ENCODE measurements at places on chromosomes 6 and 20.

DNA sequence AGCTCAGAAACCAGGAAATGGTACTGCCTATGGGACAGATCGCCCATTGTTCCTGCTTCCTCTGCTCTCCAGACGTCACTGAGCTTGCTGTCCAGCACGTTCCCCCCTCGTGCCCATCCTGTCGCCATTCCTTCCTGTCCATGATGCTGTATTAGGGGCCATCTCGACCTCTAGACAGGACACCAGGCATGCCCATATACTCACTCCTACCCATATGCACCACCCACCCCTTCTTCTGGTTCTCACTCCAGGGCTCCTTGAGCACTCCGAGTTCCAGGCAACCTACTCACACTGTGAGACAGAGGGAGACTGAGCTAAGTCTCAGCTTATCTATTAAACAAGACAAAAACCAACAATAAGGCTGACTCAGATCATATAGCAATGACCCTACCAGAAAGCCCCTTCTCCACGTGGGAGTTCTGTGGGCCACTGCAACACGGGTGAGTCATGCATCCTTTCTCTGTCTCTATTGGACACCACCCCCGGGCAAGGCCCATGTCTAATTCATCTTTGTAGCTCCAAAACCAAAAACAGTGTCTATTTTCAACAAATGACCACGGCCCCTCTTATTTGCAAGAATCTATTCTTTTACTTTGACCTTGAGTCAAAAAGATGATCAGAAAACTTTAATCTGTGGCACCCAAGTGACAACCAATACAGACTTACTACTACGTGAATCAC, 65.7 kb downstream of the PSMG4 start:
- DNase-seq = peak; percentile 47

DNA sequence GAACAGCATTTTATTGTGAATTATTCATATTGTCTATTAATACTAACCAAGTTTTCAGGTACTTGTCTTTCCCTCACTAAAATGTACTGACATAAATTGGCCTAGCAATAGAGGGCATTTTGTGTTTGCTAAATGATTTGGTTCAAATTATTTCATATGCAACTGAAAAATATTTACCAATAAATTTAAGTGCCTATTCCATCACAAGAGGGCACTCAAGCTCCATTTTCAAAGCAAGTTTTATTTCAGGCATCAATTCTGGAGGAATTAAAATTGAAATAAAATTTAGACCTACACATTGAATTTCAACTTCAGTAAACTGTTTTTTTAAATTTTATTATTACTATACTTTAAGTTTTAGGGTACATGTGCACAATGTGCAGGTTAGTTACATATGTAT, 114.3 kb upstream of the SYNCRIP start:
- no peak for DNase-seq

GRCh38 chr6:37106982-37107491, 62.9 kb upstream of the PIM1 start:
- no peak for DNase-seq

DNA sequence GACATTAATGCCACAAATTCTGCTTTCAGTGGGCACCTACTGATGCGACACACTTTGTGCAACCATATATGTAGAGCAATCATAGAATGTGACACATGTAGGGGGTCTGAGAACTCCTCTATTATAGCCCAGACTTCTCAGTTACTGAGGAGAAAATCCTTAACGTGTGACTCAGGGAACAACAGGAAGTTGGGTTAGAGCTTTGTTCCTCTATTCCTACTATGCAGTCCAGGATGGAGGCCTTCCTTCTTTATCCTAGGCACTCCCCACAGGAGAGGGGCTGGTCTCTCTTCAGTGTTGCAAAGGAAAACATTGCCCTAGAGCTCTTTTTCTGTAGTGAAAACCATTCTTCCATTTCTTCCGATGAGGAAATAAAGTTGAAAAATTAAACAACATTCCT, 39.6 kb upstream of the RCAN2 start:
- DNase-seq = no peak

- DNase-seq = no peak
These were observed 18.3 kb downstream of the SDCBP2 start for GRCh38 chr20:1310506-1311190.

- no peak for DNase-seq
These were observed 163.7 kb downstream of the MANEA start for GRCh38 chr6:95741045-95741444.

GRCh38 chr6:1481286-1481685, 91.9 kb downstream of the FOXF2 start:
- DNase-seq = no peak

GRCh38 chr6:1839361-1839760, 229.6 kb downstream of the FOXC1 start:
- DNase-seq = no peak

DNA sequence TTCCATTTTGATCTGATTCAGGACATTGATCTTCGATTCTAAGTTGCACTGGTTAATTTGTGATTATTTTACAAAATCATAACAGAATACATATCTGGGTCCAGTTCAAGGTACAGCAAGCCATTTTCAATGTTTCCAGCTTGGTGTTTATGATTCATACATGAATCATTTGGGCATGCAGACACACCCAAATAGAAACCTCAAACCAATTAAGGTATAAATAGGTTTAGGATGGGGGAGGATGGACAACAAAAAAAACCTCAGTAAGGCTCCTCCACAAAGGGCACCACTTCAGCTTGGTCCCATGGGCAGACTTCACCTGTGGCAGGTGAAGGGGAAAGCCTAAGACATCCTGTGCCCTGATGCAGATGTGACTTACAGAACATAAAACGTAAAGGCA, 192.7 kb downstream of the KHDC1L start:
- no peak for DNase-seq

GRCh38 chr20:12413116-12413515, 495.4 kb downstream of the BTBD3 start:
- no peak for DNase-seq

DNA sequence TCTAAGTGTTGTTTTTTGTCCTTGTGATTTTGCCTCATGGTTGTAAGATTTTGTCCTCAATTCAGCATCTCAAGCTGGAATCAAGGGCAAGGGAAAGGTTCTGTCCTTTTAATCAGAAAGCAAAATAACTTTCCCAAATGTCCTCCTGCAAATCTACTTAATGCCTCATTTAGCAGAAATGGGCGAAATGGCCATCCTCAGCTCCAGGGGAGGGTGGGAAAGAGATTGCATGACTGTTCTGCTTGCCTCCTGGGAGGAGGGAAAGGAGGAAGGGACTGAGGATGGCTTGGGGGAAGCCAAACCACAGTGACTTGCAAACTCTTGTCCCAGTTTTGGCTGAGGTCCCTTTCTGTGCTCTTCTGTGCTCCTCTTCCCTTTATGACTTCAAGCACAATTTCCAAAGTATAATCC, 43.4 kb downstream of the TNFAIP3 start:
- no peak for DNase-seq

GRCh38 chr6:124577734-124578281, 384.4 kb upstream of the RNF217 start:
- no peak for DNase-seq

- peak; percentile 14 for DNase-seq
These were observed 107.7 kb upstream of the DTNBP1 start for GRCh38 chr6:15770347-15771143.

DNA sequence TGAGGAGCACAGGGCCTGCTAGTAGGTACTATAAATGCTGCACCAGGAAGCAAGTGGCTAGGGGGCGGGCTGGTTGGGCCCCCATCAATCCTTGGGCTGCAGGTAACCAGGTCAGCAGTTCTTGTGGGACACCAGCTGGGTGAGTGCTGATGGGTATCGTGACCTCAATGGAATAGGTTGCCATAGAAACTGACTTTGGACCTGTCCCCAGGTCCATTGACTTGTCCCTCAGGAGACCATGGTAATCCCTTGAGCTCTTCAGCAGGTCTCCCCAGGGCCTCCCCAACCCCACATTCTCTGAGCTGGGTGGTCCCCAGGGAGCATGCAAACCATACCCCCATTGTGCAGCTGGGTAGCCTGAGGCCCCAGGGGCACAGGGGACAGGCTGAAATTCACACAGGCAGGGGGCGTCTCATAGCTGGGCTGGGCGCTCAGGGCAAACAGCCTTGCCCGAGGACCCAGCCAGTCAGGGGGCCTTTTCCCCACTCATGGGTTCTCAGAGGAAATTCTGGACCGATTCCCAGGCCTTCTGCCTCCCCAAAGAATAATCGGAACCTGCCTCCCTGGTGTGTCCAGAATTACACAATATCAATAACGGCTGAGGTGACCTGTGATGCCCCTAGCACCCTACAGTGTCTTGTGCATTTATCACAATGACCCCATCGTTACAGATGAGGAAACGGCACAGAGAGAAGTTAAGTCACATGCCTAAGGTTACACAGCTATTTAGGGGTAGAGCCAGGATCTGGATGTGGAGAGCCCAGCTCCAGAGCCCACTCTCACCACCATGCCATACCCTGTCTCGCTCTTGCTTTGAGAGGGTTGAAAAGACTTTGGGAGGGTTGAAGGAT, 35.9 kb downstream of the SRC start:
- DNase-seq = no peak

GRCh38 chr6:136772685-136773472, 19.4 kb downstream of the MAP3K5 start:
- no peak for DNase-seq

DNA sequence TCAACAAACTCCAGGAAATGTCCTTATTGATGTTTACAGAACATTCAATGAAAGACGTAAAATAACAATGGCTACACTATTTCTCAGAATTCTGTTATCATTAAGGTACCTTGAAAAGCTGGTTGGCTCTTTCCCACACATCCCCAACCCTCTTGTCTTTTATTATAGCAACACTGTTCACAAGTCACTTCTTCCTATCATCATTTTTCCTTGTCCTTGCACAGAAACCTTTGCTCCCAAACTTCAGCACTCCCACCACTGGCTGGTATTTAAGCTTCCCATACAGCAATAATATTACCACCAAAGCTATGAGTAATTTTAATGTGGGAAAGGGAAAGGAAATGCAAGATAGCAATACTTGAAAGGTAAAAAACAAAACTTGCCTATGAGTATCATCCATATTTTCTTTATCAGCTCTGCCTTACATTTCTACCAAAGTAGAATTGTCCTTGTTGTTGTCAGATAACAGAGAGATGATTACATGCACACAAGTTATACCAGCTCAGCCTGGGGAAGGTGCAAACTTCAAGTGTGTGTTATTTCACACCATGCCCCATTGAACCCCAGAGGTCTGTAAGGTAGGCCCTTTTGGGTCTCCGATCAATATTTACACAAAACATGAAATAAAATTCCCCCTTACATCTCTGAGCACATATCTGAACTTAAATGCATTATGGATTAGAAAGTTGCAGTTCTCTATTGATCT, 32.2 kb downstream of the ARHGAP18 start:
- no peak for DNase-seq

GRCh38 chr6:97412511-97412910, 129.5 kb upstream of the MMS22L start:
- DNase-seq = no peak

- DNase-seq = no peak
These were observed 96.1 kb downstream of the BMP7 start for GRCh38 chr20:57170343-57170742.

- DNase-seq = no peak
These were observed 187.1 kb downstream of the BMP7 start for GRCh38 chr20:57079031-57080005.

- no peak for DNase-seq
These were observed 13.8 kb upstream of the TIAM2 start for GRCh38 chr6:154981079-154981870.

GRCh38 chr6:161727083-161727833, 453.4 kb upstream of the AGPAT4 start:
- no peak for DNase-seq

- DNase-seq = no peak
These were observed 142.2 kb downstream of the MYLK4 start for GRCh38 chr6:2608503-2608902.

DNA sequence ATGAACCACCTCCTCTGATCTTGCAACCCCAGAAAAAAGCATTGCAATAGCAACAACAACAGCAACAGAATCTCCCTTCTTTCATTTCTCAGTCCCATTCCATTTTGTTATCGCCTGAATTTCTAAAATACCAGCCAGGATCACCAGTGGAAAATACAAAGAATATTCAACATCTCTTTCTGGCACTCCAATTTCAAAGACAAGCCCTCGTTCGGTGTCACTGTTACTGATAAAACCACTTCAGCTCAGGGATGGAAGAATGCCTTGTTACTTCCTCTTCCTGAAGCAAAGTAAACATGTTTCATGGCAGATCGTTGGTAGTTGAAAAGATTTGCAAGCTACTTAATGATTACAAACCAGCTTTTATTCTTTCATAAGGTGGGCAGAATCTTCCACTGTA, 94.0 kb upstream of the SPTLC3 start:
- no peak for DNase-seq

DNA sequence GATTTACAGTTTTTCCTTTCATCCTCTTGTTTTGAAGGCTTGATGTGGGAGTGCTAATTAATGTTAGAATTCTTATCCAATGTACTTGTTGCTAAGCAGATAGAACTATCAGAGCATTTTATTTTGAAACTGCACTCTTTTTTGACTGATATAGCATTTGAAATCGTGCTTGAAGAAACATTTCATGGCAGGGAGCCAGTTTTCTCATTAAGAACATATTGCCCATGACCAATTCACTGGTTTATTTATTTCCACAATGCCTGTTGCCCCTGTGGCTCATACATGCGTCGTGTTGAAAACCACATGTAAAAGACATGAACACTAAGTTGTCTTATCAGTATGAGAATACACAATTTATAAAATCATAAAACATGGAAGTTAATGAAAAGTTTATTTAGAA, 479.7 kb upstream of the FLRT3 start:
- DNase-seq = no peak

DNA sequence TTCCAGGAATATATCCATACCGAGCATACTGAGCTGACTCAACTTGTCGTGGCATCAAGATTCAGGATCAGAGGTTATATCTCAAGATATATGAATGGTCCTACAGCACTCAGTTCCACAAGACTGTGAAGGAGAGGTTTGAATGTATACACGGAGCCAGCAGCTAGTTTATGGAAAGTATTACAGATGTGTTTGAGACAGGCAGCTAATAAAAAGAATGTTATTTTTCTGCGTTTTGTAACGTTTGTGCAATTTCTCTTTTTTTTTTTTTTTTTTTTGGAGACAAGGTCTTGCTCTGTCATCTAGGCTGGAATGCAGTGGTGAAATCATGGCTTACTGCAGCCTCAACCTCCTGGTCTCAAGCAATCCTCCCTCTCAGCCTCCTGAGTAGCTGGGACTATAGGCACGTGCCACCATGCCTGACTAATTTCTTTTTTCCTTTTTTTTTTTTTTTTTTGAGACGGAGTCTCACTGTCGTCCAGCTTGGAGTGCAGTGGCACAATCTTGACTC, 3.4 kb upstream of the FAM110A start:
- no peak for DNase-seq

DNA sequence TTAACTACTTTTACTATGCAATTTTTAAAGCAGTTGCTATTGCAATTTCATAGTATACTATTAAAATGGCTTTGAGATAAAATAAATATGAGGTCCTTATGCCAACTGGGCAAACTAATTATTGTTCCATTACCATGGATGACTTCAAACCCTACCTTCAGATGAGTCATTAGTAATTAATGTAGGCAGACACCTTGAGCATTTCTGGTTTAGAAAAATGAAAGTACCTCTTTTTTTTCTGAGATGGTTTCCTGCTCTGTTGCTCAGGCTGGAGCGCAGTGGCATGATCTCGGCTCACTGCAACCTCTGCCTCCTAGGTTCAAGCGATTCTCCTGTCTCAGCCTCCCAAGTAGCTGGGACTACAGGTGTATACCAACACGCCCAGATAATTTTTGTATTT, 11.9 kb downstream of the ASF1A start:
- DNase-seq = no peak

- no peak for DNase-seq
These were observed 96.8 kb downstream of the ANKRD60 start for GRCh38 chr20:58131551-58132142.

GRCh38 chr20:51354769-51355319, 187.7 kb downstream of the NFATC2 start:
- no peak for DNase-seq

GRCh38 chr6:100685747-100686146, 195.4 kb downstream of the ASCC3 start:
- DNase-seq = no peak

Data from stimulated activated naive CD8-positive, alpha-beta T cell treated with anti-CD3 and anti-CD28 coated beads, Interleukin-15, Interleukin-2, amounts not matched to agents 100 U/mL and 50 U/mL, for 24 hours (primary cell).